ENCODE measurements at places on chromosomes 11 and 22.

DNA sequence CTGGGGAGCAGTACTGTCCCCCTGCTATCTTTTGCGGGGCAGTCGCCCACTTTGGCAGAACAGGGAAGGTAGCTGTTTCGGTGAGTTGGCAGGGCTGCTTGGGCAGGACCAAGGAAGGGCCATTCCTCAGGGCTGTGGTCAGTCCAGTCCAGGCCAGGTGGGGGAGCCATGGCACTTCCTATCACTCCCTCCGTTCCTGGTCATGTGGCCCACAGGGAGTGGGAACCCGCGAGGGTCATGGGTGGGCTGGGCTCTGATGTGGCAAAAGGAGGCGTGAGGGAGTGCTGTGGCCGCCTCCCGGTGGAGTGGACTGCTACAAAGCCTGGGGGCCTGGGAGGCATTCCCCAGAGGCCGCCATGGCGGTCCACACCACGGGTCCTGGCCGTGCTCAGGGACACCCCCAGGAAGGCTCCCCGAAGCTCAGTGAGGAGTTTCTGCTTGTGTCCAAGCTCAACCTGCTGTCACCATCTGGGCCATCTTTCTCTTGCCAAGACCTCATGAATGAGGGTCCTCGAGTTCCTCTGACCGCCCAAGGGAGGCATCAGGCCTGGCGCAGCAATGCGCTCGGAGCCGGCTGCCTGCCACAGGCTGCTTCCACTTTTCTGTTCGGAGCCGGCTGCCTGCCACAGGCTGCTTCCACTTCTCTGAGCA lies 11.9 kb downstream of the CHID1 start:
- DNase-seq, result no peak

- DNase-seq, result no peak
Observed at GRCh38 chr11:17489751-17490150, 13.1 kb upstream of the ABCC8 start.

- no peak for DNase-seq
Observed at GRCh38 chr11:2571598-2572281, 126.9 kb downstream of the KCNQ1 start.

- peak; percentile 95 for DNase-seq
Observed at GRCh38 chr22:41381329-41382097, at the start of gene TEF. Gene TEF (plus strand): TSS chr22:41381942. CDS start chr22:41382045, 103 bp downstream.

DNA sequence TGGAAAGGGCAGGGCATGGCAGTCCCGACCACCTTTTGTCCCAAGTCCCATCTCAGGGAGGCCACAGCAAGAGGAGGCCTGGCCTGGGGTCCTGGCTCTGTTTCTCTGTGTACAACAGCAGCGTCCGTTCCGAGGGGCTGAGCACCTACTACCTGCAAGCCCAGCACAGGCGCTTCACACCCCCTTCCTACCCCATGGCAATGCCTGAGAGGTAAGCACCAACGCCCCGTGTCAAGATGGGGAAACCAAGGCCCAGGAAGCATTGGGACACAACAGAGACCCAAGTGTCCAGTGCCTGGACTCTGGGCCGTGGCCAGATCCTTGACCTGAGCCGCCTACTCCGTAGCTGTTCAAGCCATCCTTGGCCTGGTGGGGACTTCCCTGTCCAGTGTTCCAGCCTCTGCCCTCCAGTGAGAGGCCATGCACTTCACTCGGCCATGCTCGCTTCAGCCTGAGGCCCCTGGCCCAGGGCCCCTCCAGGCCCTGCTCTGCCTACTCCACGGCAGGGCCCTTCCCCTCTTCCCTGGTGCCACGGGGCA lies 14.3 kb upstream of the TCF20 start:
- no peak for DNase-seq

DNA sequence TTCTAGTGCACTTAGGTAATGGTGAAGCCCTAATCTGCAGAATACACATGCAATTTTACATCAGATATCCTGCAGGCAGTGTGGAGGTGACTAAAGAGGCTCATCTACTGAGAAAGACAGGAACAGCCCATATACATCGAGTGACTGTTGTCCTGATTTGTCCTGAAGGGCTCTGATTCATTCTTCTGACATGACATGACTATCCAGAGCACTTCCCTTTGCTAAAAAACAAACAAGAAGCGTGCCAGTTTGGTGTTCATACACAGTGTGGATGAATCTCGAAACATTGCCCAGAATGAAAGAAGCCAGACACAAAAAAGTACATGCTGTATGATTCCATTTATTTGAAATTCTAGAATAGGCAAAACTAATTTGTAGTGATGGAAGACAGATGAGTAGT lies 48.0 kb upstream of the AMPD3 start:
- no peak for DNase-seq

- no peak for DNase-seq
Observed at GRCh38 chr11:12762696-12763324, 88.6 kb downstream of the TEAD1 start.

- no peak for DNase-seq
Observed at GRCh38 chr11:130765406-130765805, 150.9 kb downstream of the SNX19 start.

- DNase-seq, result peak; percentile 17
Observed at GRCh38 chr11:14499178-14499559, 442 bp downstream of the COPB1 start.
